Fibroblast of skin of right quadriceps (primary cell): ENCODE measurements at places on chromosomes 1 and 21.

- DNase-seq, result no peak
Observed at GRCh38 chr1:81254560-81254959, 546.2 kb upstream of the ADGRL2 start.

DNA sequence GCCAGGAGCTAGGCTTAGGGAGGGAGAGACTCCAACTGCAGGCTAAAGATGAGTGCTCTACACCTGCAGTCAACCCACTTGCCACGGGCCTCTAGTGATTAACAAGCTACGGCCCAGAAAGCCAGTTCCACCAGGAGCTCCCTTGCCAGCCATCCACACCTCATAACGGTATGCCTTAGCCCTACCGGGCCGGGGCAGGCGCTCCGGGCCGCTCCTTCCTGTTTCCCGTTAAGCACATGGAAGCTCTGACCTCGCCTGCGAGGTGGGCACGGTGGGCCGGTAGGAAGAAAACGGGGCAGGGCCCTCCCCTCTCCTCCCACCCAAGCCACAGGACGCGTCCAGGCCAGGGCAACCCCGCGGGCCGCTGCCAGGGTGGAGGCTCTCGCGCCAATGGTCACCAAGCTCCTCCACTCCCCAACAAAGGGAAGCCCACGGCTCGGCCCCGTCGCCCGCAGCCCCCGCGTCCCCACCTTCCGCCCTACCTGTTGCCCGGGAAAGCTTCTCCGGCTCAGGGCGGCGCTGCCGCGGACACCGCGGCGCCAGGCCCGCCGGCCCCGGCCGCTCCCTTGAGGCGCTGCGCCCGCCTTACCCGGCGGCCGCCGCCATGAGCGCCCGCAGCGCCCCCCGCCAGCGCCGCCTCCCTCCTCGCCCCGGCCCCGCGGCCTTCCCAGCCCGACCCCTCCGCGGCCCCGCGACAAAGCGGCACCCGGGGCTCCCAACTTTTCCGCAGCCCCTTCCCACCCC lies 627 bp downstream of the CERS2 start:
- peak; percentile 32 for DNase-seq

DNA sequence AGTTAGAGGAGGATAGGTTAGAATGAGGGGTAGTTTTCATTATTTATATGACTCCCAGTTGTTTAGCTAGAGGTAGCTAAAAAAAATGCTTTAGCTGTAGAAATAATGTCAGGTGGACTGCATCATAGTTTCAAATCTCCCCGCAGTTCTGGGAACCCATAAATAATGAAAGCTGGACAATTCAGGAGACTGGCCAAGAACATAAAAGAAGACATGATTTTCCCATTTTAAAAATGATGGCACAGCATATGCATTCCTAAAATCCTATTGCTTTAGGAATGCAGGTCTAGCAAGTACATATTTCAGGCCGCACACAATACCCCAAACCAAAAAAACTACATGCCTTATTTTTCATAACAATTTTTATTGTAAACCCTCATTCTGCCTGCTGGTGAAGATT lies 143.3 kb downstream of the CTH start:
- peak; percentile 14 for DNase-seq

DNA sequence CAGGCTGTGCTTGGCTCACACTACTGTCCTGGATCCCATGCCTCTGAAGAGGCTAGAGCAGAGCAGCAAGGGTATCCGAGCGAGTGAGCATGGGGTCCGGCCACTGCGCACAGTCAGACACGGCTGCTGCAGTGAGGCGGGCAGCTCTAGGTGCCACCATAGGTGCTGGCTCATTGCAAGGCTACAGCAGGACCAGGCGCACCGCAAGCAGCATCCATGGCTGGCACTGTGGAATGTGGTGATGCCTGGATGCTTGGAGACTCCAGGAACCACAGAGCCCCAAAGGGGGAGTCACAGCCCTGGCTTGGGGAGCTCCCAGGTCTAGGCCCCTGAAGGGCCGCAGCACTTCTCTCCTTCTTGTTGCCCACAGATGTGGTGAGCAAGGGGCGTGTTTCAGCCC lies 47.2 kb downstream of the ATP6V1G3 start:
- peak; percentile 58 for DNase-seq

GRCh38 chr1:46687093-46687659 lies 15.5 kb downstream of the TEX38 start:
- DNase-seq, result peak; percentile 86

DNA sequence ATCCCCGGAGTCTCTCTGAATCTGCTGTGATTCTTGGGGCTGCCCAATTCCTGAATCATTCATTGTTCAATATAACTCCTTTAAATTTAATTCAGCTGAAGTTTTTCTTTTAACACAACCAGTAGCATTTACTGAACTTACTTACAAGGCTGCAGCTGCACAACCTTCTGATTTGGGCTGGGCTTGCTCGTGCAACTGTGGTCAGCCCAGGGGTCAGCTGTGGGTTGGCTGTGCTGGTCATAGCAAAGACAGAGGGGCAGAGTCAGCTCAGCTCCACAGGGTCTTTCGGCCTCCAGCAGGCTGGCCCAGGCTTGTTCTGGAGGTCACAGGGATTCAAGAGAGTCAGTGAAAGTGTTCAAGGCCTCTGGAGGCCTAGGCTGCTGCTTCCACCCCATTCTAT lies 186.1 kb downstream of the MATN1 start:
- no peak for DNase-seq

- DNase-seq, result no peak
Observed at GRCh38 chr1:93419344-93419743, 28.6 kb upstream of the FNBP1L start.

- no peak for DNase-seq
Observed at GRCh38 chr1:17658837-17659236, 96.3 kb upstream of the ACTL8 start.

GRCh38 chr1:217891966-217892365 lies 260.8 kb downstream of the SPATA17 start:
- DNase-seq, result peak; percentile 41

DNA sequence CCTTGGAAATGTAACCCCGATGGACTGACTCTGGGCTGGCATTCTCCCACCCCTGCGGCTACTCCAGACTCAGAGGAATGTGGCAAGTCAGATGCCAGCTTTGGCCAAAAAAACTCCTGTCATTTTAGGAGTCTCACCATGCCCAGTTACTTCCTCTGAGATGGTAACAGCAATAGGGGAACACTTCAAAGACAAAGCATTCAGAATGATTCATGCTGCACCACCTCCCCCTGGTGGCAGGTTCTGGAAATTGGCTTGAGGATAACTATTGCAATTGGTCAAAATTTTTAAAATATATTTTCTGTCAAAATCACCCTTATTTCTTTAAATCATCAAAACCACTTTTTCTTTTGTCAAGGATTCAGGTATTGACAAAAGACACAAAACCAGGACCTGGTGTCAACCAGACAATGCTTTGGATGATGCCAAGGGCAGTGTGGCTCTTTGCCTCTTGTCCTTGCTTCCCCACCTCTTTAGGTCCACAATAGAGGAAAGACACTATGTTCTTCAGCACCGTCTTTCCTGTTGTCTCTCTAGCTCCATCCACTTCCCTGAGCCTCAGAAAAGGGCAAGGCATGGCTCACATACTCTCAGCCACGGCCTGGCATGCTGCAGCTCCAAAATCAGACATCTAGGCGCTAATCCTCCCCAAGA lies 9.9 kb upstream of the CDCA8 start:
- DNase-seq, result peak; percentile 57

- DNase-seq, result no peak
Observed at GRCh38 chr1:212980123-212980785, 29.9 kb downstream of the VASH2 start.

- no peak for DNase-seq
Observed at GRCh38 chr1:215623162-215623561, 56.1 kb downstream of the KCTD3 start.
